ENCODE measurements at places on chromosomes 6 and 20. TPM values are rescaled to one million over a fixed set of nuclear protein-coding genes. Genes with fewer than 3 reads are reported as not detected.

- no peak for DNase-seq
- no peaks in the 10 kb centered on the region for H3K36me3 ChIP-seq
- H3K4me3 ChIP-seq: no peak overlapping the region
- no peaks in the 10 kb centered on the region for H3K4me1 ChIP-seq
- no peak overlapping the region for H3K27ac ChIP-seq
- peaks cover 2% of the 10 kb centered on the region for H3K27me3 ChIP-seq
Observed at GRCh38 chr20:57465486-57465885, 59.5 kb downstream of the CTCFL start.

- no peaks in the 10 kb centered on the region for H3K4me1 ChIP-seq
- DNase-seq: no peak
- H3K27ac ChIP-seq: no peak overlapping the region
Observed at GRCh38 chr6:108083349-108083748, 8.8 kb upstream of the OSTM1 start.

ME1 gene
- not detected for total RNA-seq

DNA sequence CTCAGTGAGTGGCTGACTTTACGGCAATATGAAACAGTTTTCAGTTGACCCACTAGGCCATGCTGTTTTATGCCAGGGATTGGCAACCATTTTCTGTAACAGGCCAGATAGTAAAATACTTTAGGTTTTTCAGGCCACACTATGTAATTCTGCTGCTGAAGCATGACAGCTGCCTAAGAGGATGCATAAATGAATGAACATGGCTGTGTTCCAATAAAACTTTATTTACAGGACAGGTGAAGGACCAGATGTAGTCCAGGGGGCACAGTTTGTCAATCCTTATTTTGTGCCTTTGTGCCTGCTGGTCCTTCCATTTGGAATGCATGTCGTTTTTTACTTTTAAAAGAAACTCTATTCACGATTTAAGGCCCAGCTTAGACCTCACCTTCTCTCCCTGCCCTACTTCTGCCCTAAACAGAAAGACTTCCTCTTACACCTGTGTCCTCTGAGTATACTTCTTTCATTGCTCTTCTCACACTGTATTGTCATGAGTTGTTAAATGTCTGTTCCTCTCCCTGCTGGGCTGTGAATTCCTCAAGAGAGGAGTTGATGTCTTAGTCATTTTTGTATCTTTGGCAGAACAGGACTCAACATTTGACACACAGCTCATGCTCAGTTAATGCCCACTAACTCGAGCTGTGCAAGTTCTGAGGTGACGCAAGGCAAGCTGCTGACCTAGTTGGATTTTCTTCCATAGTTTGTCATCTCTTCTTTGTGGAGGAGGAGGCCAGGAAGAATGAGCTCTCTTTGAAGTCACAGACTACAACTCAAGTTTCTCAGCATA is 90.1 kb upstream of the MAP7 start:
- no peak for DNase-seq
- no peaks in the 10 kb centered on the region for H3K4me1 ChIP-seq
- peaks cover 7% of the 10 kb centered on the region for H3K36me3 ChIP-seq
- no peak overlapping the region for H3K27ac ChIP-seq
- H3K27me3 ChIP-seq: no peaks in the 10 kb centered on the region

Data from activated T-helper 2 cell treated with anti-CD3 and anti-CD28 coated beads, Interferon-gamma antibody, Interleukin-2, Interleukin-4, amounts not matched to agents 10 μg/mL and 5 μg/mL and 100 μg/mL, durations not matched to agents 14 hours and 24 hours and 36 hours (primary cell).